ENCODE measurements at places on chromosomes 4 and X.

DNA sequence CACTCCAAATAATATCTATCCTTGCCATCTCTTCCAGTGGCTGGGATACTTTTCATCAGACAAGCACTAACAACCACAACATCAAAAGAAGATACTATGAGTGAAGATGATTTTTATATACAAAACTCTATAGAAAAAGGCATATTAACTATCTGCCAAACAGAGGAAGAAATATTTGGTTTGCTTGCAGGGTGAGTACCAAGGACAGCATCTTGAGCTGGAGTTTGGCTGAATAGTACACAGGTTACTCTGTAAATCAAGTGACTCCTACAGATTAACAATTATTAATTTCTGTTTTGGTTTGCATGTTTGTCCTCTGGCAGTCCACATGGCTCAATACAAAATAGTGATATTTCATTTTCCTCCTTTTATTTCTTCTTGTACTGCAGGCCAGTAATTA is 248.0 kb downstream of the RBMX2 start:
- DNase-seq, result no peak

GRCh38 chr4:833731-834367 is 7.9 kb upstream of the CPLX1 start:
- no peak for DNase-seq

GRCh38 chrX:57904176-57904880 is 5.9 kb downstream of the ZXDA start:
- DNase-seq, result no peak

DNA sequence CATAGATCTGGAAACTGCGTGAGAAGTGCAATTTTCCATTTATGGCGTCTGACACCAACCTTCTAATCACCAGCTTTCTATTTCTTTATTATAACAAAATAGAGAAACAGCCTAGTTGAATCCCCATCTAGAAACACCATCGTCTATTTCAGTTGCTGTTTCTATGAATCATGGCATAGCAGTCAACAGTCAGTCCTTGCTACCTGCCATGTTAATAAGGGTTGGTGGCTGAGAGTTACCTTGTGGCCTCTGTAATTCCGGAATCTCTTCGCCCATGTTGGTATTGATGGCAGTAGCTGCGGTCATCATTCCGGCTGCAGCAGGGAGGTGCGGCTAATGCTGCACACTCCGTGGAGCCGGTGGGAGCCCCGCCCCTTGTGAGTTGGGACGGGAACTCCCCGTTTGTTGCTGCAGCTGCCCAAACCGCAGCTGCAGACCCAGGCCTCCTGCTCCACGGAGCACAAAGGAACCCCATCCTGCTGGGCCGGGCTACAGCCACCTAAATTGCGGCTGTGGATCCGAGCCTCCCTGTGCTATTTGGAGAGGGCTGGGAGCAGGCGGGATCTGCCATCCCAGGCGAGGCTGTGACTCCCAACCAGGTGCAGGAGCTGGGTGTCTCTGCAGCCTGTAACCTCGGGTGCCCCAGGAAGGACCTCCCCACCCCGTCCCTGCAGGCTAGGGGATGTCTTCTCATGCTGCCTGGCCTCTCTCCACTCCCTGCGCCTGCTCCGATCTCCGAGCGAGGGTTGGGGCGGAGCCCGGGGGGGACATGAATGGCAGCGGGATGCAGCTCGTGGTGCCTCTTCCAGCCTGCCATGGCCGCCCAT is 115.4 kb upstream of the STK26 start:
- DNase-seq, result no peak

GRCh38 chr4:143506031-143506430 is 7.5 kb upstream of the SMARCA5 start:
- DNase-seq, result no peak

GRCh38 chr4:159016593-159017024 is 86.3 kb upstream of the RAPGEF2 start:
- peak; percentile 68 for DNase-seq

DNA sequence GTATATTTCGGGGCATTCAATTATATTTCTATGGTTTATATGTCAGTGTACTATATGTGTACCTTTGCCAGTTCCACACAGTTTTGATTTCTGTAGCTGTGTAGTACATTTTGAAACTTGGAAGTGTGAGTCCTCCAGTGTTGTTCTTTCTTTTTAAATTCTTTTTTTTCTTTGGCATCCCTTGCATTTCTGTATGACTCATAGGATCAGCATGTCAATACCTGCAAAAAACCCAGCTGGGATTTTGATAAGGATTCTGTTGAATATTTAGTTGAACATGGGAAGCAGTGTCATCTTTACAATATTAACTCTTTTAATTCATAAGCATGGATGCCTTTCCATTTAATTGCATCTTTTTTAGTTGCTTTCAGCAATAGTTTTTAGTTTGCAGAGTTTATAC is 100.0 kb downstream of the SH3BGRL start:
- no peak for DNase-seq

- DNase-seq, result no peak
Measured at GRCh38 chrX:67922966-67923365, 379.1 kb downstream of the AR start.

DNA sequence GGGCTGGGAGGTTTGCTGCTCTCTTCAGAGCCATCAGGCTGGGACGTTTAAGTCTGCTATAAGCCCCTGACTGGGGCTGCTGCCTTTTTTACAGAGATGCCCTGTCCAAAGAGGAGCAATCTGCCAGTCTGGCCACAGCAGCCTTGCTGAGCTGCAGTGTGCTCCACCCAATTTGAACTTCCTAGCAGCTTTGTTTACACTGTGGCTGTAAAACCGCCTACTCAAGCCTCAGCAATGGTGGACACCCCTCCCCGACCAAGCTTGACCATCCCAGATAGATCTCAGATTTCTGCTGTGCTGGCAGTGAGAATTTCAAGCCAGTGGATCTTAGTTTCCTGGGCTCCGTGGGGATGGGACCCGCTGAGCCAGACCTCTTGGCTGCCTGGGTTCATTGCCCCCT is 40.7 kb downstream of the SPATA18 start:
- no peak for DNase-seq

DNA sequence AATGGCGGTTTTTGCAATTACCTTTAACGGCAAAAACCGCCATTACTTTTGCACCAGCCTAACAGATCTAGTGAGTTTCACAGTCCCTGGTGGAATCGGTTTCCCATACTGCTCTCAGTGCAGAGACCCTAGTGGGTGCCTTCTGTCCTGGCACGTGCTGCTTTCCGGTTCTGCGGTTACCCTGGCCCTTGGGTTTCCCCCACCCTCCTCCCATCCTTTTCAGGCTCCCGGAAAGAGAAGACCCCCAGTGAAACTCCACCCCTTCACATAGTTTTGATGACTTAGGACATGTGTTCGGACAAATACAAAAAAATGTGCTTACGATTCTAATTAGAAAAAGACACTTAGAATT is 36.9 kb downstream of the NLGN3 start:
- no peak for DNase-seq

- no peak for DNase-seq
Measured at GRCh38 chrX:23785580-23785979, 2.6 kb downstream of the SAT1 start.

GRCh38 chrX:132860200-132860599 is 98.2 kb downstream of the HS6ST2 start:
- no peak for DNase-seq

GRCh38 chrX:18377796-18378195 is 23.3 kb upstream of the SCML2 start:
- peak; percentile 12 for DNase-seq

GRCh38 chr4:106773076-106773905 is 262.8 kb downstream of the DKK2 start:
- peak; percentile 76 for DNase-seq

DNA sequence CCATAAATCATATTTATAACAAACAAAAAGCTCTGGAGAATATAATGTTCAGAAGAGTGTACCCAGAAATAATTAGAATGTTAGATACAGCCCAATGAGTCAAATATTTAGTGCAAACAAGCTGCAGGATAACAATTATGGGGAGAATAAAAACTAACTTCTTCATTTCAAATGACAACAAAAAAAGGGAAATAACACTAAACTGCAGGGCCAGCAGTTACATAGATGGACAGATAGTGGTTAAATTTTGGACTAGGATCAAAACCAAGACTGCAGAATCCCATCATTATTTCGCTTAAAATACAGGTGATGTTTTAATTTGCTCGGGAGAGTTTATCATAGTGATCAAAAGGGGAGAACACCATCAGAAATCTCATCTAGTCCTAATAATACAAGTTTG is 617 bp upstream of the GPR34 start:
- no peak for DNase-seq

- no peak for DNase-seq
Measured at GRCh38 chr4:6891436-6892170, 18.0 kb upstream of the TBC1D14 start.

DNA sequence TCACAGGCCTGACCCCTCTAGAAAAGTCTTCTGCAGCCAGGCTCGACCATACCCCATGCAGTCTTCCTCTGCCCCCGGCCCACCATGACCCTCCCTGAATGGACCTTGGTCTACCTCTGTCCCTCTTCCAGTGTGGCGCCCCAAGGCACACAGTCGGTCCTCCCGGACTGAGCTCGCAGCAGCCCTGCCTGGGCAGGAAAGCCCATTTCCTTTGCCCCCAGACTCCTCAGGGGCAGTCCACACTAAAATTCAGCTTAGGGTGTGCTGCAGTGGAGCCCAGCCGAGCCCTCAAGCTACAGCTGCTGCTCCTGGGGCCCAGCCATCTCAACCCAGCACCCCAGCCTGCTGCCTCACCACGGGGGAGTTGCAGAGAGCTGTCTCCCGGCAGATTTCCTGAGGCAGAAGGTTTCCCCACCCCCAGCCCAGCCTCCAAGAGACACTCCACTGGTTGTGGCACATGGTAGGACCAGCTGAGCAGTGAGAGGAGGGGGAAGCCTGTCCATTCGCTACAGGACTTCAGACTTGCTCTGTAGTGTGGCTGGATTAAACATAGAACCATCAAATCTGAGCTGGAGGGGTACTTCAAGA is 37.5 kb upstream of the IQSEC2 start:
- DNase-seq, result no peak

DNA sequence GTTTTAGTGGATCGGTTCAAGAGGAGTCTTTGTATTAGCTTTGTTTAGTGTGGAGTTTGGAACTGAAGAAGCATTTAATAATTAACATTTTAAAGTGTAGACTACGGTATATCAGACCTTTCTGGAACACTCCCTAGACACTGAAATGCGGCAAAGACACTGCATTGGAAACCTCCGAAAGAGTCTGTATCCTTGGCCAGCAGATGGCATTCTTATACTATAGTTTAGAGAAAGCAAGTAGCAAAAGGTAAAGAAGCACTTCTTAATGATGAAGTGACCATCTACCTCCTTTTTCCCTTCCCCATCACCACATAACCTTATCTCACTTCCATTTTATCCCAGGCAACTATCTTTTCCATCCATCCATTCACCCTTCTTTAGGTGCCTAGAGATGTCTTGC is 7.6 kb downstream of the FABP2 start:
- DNase-seq, result peak; percentile 63

- DNase-seq, result no peak
Measured at GRCh38 chr4:59920416-59920815, 1279.7 kb upstream of the ADGRL3 start.

GRCh38 chrX:32530802-32531403 is 680.4 kb downstream of the DMD start:
- peak; percentile 35 for DNase-seq

DNA sequence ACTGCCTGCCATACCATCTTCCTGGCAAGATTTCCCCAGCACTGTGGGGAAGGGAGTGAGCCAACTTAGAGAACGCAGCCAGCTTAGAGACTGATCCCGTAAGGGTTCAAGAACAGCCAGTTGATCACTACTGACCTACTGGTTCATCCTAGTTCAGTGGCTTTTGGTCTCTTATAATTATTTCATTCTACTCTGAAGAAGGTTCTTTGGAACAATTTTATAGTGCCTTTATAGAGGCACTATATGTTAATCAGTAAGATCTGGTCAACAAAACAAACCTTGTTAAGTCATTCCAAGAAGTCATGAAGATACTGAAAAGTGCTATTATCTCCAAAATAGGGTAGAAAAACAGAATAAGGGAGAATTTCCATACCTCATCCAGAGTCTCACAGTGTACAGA is 33.2 kb upstream of the ENPEP start:
- no peak for DNase-seq

DNA sequence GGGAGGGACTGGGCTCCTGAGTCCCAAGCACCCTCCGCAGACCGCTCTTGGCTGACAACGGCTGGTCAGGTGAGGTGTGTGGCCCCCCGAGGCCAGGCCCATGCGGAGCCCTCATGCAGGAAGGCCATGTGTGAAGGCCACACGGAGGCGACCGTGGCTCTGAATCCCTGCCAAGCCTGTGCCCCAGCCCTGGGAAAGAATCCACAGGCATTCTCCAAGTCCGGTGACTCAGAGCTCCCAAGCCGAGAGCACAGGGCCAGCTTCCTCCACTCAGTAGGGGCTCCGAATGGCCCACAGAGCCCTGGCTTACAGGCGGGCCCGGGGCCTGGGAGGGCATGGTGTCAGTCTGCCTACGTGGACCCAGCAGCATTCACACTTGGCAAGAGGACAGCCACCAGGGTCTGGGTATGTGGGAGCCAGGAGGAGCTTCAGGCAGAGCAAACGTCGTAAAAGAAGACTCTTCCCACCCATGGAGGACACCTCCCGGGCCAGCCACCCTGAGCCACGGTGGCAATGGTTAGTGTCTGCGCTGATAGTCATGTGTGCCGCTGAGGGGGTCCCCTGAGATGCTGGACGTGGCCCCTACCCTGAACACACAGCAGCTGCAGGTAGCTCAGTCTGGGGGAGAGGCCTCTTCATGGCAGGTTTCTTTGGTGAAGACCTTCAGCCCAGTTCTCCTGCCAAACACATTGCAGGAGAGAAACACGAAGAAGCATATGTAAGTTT is 105.7 kb downstream of the PSAPL1 start:
- peak; percentile 82 for DNase-seq
